NCI-H187 treated with DMSO at 0.1 percent for 48 hours (cell line): ENCODE measurements at places on chromosomes 2 and 18.

- no peak for DNase-seq
These were observed 10.2 kb downstream of the KIF5C start for GRCh38 chr2:148885209-148885608.

DNA sequence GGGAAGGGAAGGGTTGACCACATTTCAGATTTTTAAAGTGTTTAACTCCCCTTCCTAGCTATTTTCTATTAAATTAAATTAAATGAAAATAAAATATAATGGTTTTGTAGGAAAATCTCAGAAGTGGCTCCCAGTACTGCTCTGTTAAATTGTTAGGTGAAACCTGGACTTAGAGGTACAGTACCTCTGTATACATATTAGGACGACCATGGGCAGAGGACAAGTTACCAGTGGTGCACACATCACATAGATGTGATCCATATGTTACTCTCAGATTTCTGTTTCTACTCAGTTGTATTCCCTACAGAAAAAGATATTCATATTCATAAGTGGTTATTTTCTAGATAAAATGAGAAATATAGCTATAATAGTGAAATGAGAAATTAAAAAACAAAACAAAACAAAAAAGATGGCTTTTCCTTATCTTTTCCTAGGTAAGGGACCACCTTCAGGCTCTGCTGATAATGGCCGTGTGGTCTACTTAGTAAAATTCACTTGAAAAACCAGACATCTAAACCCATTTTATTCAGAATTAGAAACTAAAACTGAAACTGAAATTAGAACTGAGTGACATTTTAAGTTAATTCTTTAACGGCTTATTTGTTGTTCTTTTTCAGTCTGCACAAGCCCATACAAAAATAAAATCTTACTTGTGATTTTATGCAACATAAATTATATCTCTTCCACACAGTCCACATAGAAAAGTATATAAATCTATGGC is 832.5 kb upstream of the CHAC2 start:
- no peak for DNase-seq

DNA sequence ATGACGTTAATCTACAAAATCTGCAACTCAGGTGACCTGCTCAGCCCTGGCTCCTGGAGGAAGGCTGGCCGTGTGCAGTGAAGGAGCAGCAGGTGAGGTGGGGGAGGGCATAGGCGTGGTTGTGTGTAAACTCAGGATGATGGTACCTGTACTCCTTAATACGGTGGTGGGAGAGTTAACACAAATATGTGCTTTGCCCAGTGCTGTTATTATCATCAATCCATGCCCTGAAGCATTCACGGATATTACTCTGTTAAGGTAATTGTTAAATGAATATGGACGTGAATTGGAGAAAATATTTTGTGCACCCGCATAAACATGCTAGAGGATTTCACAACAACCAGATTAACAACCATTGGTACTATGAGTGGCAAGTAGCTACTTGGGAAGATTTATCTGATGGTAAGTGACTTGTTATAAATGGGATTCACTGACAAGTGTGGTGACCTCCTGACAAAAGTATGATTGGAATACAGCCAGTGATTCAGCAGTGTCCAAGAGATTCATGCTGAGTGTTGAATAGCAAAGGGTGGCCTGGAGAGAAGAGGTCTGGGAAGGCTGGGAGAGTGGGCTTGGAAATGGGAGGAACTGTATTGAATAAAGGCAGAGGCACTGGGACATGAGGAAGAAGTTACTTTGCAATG is 194.1 kb downstream of the TPGS2 start:
- DNase-seq, result no peak

DNA sequence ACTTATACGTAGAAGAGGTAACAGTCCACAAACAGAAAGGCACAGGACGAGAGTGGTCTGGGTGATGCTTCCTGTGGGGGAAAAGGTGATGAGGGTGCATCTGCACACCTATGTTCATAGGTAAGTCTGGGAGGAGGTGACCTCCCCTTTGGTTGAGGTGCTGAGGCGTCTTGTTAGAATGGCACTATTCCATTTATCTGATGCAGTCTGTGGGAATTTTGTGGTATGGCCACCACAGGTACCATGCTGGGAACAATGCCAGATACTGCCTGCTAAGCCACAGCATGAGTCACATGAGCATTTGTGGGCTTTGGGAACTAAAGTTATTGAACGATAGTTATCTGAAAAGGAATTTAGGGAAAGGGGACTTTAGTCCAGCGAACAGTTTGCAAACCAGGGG is 27.9 kb downstream of the IL37 start:
- DNase-seq, result no peak

DNA sequence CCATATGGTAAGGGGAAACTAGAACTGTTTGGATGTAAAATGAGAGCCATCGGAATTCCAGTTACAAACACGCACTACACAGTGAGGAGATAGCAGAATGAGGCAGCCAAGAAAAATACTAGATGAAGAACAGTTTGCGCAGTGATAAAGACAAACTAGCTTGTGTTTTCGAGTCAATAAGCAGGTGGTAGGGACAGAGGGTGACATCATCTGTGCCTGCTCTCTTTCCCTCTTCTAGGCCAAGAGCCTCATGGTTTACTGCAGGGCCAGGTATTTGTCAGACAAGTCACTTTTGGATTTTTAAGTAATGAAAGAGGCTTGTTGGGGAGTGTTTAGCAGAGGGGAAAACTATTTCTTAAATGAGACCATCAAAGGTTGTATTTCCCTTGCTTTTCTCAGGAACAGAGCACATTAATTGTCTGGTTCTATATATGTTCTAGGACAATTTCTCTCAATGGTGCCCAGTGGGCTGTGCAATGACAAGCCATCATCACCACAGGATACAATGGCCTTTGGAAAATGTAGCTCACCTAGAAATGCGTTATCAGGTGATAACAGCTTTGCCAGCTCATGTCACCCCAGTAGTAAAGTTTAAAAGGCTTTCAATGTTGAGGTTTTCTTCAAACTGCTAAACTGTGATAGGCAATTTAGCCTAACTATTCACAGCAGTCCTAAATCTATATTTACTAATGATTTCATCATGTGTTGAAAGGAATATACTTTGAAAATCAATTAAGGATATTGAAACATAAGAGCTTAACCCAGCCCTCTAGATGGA is 1210.3 kb upstream of the ZEB2 start:
- no peak for DNase-seq

GRCh38 chr2:70537840-70538239 is 15.8 kb downstream of the TGFA start:
- DNase-seq, result no peak

GRCh38 chr2:101341901-101342624 is 33.6 kb upstream of the RNF149 start:
- DNase-seq, result no peak

GRCh38 chr18:5398269-5398668 is 102.7 kb upstream of the ZBTB14 start:
- DNase-seq, result no peak

DNA sequence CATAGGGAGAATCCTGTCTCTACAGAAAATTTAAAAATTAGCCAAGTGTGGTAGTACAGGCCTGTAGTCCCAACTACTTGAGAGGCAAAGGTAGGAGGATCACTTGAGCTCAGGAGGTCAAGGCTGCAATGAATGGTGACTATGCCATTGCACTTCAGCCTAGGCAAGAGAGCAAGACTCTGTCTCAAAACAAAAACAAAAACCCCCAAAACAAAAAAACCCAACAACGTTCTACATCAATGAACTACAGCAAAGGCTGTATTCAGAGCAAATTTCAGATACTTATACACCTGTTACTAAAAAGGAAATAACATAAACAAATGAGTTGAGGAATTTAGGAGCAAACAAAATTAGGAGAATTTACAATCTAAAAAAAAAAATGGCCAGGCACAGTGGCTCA is 22.6 kb downstream of the YES1 start:
- no peak for DNase-seq

- no peak for DNase-seq
These were observed 52.0 kb downstream of the RASGRP3 start for GRCh38 chr2:33528441-33528950.

DNA sequence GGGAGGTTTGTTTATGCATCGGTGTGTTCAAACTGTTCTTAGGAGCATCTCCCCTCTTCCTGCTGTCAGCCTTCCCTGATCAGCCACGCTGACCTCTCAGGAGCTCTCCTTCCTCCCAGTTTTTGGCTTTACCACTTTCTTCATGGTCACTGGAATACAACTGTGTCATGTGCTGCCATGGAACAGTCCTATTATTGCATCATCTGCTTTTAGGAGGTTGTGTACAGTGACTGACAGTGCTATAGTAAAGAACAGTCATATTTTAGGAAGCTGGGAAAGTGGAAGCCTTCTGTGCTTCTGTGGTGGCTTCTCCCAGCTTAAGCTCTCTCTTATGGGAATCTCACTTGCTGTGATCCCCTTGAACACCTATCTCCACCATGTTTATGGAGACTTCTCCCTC is 165.5 kb downstream of the TPGS2 start:
- DNase-seq, result no peak

GRCh38 chr18:35247412-35248249 is 6.8 kb downstream of the ZNF397 start:
- DNase-seq, result no peak

- DNase-seq, result no peak
These were observed 68.4 kb downstream of the UGGT1 start for GRCh38 chr2:128159437-128159836.

GRCh38 chr2:159290289-159290907 is 3.9 kb upstream of the WDSUB1 start:
- no peak for DNase-seq
